H7 (cell line): ENCODE measurements at places on chromosomes 1 and 21.
A peak's percentile ranks its signal among the peaks of the same experiment; 100 is the strongest.

DNA sequence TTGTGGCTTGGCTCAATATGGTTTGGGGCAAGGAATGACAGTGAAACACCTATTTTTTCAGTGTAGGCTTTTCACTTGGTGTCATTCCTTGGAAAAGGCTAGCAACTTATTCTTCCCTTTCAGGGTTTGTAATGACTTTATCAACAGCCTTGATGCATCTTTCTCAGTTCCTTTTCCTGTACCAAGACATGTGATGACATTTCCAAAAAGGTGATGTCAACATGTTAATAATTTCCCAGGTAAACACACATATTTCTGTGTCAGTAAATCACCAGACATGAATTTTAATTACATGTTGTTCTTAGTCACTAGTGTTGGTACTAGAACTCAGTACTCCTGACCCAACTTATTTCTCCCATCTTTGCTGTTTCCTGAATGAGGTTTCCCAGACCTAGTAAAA is 37.8 kb upstream of the RRP15 start:
- DNase-seq: no peak

DNA sequence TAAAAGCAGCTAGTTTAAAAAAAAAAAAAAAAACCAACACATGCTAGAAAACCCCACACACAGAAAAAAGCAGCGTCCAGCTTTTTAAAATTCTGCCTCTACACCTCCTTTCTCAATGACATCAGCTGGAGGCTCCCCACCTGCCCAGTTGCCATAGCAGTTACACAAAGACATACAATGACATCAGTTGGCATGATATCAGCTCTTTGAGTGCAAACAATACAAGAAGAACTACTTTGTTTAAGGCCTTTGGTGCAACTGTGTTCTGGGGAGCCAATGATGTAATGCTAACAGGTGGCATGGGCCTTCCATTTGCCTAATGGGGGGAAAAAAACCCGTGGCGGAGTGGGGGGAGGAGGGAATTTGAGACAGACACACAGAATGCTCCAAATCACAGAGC is 32.9 kb downstream of the DUSP10 start:
- DNase-seq: no peak

DNA sequence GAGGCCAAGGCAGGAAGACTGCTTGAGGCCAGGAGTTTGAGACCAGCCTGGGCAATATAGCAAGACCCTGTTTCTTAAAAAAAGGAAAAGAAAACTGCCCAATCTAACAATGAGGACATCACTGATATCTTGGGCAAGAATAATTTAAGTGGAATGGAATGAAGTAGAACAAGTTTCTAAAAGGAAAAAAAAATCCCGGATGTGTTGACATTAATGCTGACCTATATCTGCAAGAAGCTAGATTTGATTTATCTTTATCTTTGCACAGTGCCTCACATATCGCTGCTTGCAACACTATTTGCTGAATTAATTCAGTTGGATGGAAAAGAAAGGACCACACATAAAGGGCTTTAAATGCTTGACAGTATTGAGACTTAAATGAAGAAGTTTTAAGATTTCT is 27.8 kb downstream of the DIPK1A start:
- DNase-seq: no peak

DNA sequence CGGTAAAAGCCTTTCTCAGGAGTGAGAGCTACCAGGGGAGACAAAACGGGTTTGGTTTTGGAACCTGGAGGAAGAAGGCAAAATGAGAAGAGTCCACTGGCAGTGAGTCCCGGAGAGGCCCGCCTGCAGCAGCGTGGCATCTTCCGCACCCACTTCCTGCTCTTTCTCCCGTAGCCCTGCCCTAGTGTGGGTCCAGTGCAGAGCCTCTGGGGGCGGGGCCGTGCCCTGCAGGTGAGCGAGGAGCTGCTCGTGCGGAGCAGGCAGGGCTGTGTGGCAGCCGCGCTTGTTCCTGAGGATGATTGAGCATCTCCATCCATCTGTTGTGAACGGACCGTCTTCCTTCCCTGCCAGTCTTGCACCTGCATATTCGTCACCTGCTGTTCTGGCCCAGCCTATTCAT is 66.5 kb downstream of the PEX14 start:
- peak; percentile 83 for DNase-seq

DNA sequence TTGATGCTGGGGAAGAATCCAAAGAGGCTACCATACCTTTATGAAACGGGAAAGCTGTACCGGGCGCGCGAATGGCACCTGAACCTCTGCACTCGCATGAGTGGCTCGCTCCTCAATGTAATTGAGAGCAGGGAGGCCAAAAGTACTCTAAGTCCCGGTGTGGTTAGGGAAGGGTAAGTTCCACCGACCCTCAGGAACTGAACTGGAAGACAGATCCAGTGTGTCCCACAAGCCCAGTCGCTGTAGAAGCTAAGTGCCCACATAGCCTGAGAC is 1.0 kb downstream of the GATAD2B start:
- DNase-seq: no peak

GRCh38 chr1:166057650-166058049 is 109.2 kb downstream of the FAM78B start:
- no peak for DNase-seq

DNA sequence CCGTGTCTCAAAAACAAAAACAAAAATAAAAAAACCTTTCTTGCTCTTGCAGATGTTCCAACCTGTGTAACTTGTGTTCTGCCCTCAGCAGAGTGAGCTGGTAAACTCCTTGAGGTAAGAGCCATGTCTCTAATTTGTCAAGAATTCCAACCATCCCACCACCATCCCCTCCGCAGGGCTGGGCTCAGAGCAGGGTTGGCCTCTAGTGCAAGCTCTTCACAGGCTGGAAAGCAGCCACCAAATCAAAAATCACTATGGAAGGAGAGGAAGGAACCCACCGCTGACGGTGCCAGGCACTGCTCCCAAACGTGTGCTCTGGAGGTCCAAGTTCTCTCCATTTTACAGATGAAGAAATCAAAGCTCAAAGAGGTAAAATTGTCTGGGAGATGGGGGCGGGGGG is 9.4 kb downstream of the PLEKHA6 start:
- no peak for DNase-seq

DNA sequence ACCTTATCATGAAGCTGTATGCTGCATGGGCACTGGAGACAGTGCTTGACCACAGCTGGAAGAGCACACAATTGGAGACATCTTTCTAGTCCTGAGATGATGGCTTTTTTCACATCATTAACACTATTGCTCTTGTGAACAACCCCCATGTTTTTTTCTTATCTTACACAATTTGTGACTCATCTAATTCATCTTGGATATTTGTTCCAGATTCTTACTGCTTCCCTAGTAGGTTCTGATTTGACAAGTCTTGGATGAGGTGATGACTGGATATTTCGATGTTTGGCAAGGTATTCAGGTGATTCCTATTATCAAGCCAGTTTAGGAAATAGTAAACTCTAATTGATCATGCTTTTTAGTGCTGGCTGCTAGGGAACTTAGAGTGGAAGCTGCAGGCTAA is 23.7 kb downstream of the HLX start:
- no peak for DNase-seq
